Calu3 (cell line): ENCODE measurements at places on chromosomes 11 and 22.

DNA sequence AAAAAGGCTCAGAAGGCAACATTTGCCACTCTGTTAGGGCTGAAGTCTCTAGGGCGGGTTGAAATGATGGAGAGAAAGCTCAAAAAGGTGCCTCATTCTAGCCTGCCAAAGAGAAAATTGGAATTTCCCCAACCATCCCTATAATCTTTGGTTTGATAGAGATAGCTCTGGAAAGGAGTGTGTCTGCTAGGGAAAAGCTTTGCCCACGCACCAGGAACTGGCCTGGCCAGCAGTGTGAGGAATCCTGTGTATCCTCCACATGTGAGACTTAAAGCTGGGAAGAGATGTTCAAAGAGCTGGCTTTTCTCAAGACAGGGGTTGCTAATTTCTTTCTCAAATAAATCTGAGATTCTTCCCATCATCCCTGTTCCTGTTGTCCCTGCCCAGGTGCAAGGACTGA, 193.7 kb downstream of the OPCML start:
- DNase-seq = no peak

- DNase-seq = no peak
Measured at GRCh38 chr11:13691286-13691899, 22.9 kb downstream of the FAR1 start.

DNA sequence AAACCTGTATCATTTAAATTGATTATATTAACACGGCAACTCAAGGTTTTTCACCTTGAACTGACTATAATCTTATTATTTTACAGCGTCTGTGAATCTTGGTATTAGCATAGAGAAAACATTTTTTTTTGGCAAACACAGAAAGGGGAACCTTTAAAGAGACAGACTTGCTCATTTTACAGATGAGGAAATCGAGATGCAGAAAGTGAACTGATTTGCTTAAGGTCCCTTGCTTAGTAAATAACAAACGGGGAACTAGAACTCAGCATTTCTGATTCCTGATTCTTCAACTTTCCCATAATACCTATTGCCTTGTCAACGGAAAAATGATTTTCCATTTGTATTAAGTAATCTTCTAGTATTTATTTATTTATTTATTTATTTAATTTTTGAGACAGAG, 33.2 kb upstream of the CECR2 start:
- no peak for DNase-seq

DNA sequence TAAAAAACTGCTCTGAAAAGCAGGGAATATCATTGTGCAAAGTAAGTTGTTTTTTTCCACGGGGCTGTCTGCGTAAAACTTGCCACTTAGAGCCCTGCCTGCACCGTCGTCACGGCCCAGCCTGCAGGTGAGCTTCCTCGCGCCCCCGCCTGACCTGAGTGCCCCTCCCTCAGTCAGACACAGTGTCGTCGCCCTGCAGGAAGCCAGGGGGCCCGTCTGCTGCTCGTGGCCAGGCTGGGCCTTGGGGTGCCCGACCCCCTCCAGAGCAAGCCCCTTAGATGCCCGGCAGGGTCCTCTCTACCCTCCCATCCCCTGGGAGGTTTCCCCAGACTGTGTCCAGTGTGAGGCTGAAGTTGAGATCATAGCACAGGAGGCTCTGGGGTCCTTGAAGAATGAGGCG, 31.6 kb downstream of the SBF1 start:
- DNase-seq = no peak

DNA sequence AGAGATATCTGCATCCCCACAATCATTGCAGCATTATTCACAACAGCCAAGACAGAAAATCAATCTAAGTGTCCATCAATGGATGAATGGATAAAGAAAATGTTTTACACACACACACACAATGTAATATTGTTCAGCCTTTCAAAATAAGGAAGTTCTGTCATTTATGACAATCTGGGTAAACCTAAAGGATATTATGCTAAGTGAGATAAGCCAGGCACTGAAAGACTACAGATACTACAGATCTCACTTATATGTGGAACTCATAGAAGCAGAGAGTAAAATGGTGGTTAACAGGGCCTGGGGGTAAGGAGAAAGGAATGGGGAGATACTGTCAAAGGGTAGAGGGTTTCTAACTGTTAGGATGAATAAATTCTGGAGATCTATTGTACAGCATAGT, 36.0 kb upstream of the EED start:
- no peak for DNase-seq

- no peak for DNase-seq
Measured at GRCh38 chr22:42066126-42066761, 4.4 kb downstream of the NAGA start.
